Small intestine (tissue), 16 donors: ENCODE measurements at places on chromosomes 6 and 20.
A peak's percentile ranks its signal among the peaks of the same experiment; 100 is the strongest.

GRCh38 chr6:33577106-33577535 is 3.0 kb downstream of the BAK1 start:
- H3K4me1 ChIP-seq: no peaks in the 10 kb centered on the region
- peaks cover 43% of the 10 kb centered on the region for H3K36me3 ChIP-seq
- H3K27me3 ChIP-seq: no peaks in the 10 kb centered on the region
- peak overlapping the region; percentile 99 for H3K27ac ChIP-seq

DNA sequence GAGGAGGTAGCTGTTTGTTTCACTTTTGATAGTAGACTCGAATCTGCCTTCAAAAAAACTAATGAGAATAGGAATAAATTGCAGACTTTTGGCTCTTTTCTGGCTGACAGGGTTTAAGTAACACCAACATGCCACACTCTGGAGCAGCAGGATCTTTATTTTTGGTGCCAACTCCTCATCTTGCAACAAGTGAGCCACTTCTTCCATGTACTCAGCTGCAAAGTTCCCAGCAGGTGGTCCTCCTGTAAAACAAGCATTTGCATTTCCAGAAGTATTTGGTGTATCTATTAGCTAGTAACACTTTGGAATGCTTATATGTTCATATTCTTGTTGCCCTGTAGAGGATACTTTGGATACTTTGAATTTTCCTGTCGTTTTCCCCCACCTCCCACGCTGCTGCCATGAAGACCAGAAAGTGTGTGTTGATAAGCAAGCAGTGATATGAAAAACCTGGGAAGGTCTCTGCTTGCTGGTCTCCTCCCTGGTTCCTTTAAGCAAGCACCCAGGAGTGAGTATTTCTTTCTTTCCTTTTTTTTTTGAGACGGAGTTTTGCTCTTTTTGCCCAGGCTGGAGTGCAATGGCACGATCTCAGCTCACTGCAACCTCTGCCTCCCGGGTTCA is 1.0 kb downstream of the ARMH2 start:
- no peaks in the 10 kb centered on the region for H3K4me1 ChIP-seq
- no peaks in the 10 kb centered on the region for H3K27me3 ChIP-seq
- H3K27ac ChIP-seq: no peak overlapping the region
- H3K36me3 ChIP-seq: no peaks in the 10 kb centered on the region

DNA sequence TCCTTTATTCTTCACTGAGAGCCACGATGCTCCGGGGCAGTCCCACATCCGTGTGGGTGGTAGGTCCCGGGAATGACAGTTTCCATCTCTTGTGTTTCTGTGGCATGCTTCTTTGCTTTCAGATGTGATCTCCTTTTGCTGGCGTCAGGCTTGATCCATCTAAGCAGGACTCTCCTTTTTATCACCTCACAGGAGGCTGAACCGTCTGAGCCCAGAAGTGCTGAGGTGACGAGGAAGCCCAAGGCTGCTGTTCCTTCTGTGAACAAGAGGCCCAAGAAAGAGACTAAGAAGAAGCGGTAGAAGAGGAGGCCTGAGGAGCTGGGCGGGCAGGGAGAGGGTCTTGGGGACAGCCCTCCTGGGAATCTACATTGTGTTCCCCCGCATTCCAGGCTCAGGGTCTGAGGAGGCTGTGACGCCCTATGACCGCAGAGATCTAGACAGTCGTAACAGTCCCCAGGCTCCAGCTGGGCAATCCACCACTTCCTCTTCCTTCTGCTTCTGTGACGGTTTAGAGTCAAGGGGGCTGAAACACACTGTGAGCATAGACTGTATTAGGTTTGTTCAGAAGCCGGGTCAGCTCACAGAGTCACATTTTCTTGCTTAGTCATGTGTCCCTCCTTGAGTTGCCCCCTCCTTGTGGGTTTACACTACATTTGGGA is 26.8 kb downstream of the MANBAL start:
- H3K36me3 ChIP-seq: no peaks in the 10 kb centered on the region
- no peaks in the 10 kb centered on the region for H3K4me1 ChIP-seq
- no peaks in the 10 kb centered on the region for H3K27me3 ChIP-seq
- H3K27ac ChIP-seq: peak overlapping the region; percentile 77
- H3K4me3 ChIP-seq: no peak overlapping the region

DNA sequence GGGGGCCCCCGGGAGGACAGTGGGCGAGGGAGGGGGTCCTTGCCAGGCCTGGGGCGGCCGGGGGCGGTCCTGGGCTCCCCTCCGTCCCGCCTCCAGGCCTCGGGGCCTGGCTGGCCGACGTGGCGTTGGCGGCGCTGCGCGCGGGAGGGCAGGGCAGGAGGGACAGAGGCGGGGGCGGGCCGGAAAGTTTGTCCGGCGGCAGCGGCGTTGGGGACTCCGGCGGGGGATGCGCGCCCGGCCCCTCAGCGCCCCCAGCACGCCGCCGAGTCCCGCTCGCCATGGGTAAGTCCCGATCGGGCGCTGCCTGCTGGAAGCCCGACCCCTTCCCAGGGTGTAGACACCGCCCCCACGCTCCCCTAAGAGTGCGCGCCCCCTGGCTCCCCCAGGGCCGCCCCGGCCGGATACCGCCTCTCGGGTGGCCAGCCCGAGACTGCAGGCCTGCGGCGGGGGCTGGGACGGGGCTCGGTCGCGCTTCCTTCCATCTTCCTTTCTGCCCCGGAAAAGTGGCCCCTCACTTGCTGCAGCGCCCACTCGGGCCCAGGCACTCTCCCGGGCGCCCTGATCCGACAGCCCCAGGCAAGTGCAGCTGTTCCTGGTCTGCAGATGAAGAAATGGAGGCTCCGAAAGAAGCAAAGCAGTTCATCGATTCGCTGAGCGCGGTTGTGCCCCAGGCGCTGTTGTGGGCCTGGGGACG is at the start of gene SLC2A10:
TSS of gene SLC2A10 (plus strand) at position 191 of the 694 bp plus-strand sequence. CDS start at position 279, 88 bp downstream.
- no peaks in the 10 kb centered on the region for H3K27me3 ChIP-seq
- peak within 1 kb of the TSS; percentile 77 for H3K27ac ChIP-seq
- no peaks in the 10 kb centered on the region for H3K36me3 ChIP-seq
- DNase-seq: peak; percentile 76

- no peak for DNase-seq
- H3K36me3 ChIP-seq: no peaks in the 10 kb centered on the region
- no peak overlapping the region for H3K27ac ChIP-seq
- no peaks in the 10 kb centered on the region for H3K27me3 ChIP-seq
- H3K4me3 ChIP-seq: no peak overlapping the region
Measured at GRCh38 chr6:142476452-142476851, 174.6 kb downstream of the ADGRG6 start.
